CD4-positive, CD25-positive, alpha-beta regulatory T cell (primary cell): ENCODE measurements at places on chromosomes 3 and 15.

GRCh38 chr3:149186219-149186618 lies 35.4 kb downstream of the CP start:
- no peak for DNase-seq

- DNase-seq = no peak
Observed at GRCh38 chr3:19961960-19962359, 15.1 kb downstream of the RAB5A start.

GRCh38 chr3:42302924-42303634 lies 37.1 kb upstream of the CCK start:
- no peak for DNase-seq

DNA sequence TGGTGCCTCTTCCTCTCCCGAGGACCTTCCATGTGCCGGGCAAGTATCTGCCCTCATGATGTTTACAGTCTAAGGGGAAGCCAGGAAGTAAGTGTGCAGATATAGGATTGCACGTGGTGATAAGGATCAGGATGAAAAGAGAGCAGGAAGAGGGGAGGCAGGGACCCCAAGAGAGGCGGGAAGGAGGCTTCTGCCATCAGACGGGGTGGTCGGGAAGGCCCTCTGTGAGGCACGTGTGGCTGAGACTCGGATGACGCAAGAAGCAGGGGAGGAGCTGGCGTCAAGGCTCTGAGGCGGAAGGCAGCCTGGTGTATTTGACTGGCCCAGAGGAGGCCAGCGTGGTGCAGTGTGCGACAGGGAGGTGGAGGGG lies 762 bp upstream of the IQSEC1 start:
- DNase-seq = no peak

DNA sequence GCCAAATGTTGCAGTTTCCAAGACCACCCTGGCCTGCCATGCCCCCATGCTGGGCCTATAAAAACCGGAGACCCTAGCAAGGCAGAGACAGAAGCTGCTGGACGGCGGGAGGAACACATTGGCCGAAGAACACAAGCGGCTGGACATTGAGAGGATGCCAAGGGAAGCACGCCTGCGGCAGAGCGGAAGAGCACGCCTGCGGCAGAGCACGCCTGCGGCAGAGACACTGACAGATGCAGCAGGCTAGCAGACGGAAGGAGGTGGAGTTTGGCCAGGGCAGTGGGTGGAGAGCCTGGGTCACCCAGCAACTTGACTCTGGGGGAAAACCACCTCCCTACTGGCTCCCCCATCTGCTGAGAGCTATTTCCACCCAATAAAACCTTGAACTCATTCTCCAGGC lies 322.3 kb upstream of the TBL1XR1 start:
- DNase-seq = no peak

- DNase-seq = no peak
Observed at GRCh38 chr3:97835761-97836160, 13.9 kb downstream of the CRYBG3 start.

DNA sequence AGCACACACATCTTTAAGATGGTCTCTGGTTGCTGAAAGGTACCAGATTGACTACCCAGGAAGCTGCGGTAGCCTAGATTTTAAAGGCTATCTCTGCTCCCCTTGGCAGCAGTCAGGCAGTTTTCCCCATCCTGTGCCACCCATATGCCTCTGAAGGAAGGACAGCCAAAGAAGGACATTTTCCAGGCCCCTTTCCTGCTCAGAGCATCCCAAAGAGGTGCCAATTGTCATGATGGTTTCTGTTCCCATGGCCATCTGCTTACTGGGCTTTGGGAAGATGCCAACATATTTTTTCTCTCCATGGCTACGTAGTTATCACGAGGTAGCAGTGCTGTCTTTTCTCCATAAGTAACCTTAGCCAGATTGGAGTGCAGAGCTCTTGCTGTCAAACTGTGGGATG lies 39.7 kb downstream of the UNC13C start:
- DNase-seq = no peak

DNA sequence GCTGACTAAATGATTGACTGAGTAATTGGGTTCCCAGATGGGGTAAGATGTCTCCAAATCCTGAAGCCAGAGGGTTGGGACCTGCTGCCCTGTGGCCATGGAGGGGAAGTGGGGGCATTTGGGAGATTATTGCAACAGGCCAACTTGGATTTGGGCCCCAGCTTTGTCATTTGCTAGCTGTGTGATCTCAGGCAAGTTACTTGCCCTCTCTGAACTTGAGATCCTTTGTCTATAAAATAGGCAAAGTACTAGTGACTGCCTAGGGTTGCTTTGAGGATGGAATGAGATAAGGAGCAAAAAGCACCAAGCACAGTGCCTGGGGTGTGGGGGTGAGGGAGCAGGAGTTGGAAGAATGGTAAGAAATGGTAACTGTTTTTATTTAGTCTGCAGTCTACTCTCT lies 4.4 kb upstream of the INSYN1 start:
- no peak for DNase-seq
